ENCODE measurements at places on chromosomes 12 and 14. TPM values are rescaled to one million over a fixed set of nuclear protein-coding genes. Genes with fewer than 3 reads are reported as not detected.

GRCh38 chr12:121432740-121433480, 33.0 kb downstream of the RNF34 start:
- no peaks in the 10 kb centered on the region for H3K4me1 ChIP-seq
- H3K27me3 ChIP-seq: no peaks in the 10 kb centered on the region
- DNase-seq: no peak
- H3K36me3 ChIP-seq: no peaks in the 10 kb centered on the region

DNA sequence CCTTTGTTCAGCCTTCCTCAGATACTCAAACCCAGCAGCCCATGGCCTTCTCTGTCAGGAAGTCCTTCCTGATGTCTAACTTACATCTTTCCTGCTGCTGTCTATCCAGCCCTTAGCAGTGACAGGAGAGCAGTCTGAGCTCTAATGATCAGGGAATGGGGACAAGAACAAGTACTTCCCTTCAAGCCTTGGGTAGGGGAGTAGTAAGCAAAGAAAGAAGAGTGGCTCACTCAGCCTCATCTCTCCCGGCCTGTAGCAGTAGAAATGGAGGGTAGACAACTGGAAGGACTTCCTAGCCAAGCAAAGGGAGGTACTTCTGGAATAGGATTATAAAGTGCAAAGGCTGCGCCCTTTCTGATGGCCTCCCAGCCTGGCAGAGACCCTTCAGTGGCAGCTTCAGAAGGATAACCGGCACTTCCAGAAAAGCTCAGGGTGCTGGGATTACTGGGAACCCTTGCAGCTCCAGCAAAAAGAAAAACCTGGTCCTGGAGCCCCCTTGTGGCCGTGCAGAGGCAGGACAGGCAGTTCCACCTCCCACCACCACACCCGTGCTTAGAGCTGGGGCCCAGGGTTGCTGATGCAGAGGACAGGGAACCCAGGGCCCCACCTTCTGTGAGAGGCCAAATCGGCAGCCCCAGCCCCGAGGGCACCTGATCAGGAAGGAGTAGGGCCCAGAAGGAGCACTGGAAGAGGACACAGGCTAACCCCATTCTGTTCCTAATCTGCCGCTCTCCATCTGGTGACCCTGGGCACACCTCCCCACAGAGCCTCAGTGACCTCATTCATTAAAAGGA, 12.4 kb upstream of the SMUG1 start:
- no peaks in the 10 kb centered on the region for H3K27me3 ChIP-seq
- H3K4me3 ChIP-seq: no peak overlapping the region
- DNase-seq: peak; percentile 75

DNA sequence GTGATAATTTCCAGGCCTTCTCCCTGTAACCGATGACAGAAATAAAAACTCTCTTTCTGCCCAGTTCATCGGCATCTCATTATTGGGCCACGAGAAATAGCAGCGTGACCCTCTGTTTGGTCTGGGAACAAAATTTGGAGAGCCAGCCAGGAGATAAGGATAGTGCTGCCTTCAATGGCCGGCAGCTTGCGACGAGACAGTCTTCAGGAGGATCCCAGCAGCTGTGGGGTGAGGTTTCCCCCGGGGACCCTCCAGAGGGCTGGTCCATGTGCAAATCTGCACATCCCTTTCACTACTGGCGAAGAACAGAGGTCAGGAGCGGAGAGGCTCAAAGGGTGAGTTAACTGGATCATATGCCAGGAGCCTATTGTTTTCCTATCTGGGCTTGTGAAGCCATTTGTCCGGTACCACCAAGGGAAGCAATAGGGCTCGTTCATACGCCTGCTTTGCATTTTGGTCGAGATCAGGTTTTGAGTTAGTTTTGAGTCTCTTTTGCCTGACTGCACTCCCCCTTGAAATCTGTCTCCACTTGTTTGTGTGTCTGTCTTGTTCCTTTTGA, 4.8 kb downstream of the SLC39A2 start:
- no peaks in the 10 kb centered on the region for H3K4me1 ChIP-seq
- H3K27me3 ChIP-seq: no peaks in the 10 kb centered on the region
- no peak for DNase-seq

- H3K4me3 ChIP-seq: peak overlapping the region; percentile 82
- H3K27ac ChIP-seq: peak overlapping the region; percentile 96
- peaks cover 24% of the 10 kb centered on the region for H3K4me1 ChIP-seq
- H3K27me3 ChIP-seq: no peaks in the 10 kb centered on the region
These were observed 699 bp downstream of the MGAT2 start for GRCh38 chr14:49621114-49621881.

DNA sequence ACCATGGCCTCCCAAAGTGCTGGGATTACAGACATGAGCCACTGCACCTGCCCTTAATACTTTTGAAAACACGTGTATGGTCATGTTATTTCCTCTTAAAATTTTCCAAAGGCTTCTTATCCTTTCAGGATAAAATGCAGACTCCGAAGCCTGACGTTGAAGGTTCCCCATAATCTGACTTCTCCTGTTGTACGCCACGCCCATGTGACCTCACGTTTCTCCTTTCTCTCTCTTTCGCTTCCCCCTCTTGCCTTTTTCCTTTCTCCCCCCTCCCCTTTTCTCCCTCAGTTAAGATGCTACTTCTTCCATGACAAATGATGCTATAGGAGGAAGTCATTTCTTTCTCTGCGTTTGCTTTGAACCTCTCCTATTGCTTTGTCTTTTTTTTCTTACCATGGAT, 266.0 kb downstream of the FBXL14 start:
- H3K4me3 ChIP-seq: no peak overlapping the region
- no peaks in the 10 kb centered on the region for H3K27me3 ChIP-seq
- H3K4me1 ChIP-seq: no peaks in the 10 kb centered on the region
- no peak overlapping the region for H3K27ac ChIP-seq
- no peak for DNase-seq

- no peak overlapping the region for H3K27ac ChIP-seq
- no peaks in the 10 kb centered on the region for H3K4me1 ChIP-seq
- DNase-seq: no peak
- H3K36me3 ChIP-seq: no peaks in the 10 kb centered on the region
- no peak overlapping the region for H3K4me3 ChIP-seq
- no peaks in the 10 kb centered on the region for H3K27me3 ChIP-seq
These were observed 212.6 kb downstream of the TTC8 start for GRCh38 chr14:89037065-89037464.

DNA sequence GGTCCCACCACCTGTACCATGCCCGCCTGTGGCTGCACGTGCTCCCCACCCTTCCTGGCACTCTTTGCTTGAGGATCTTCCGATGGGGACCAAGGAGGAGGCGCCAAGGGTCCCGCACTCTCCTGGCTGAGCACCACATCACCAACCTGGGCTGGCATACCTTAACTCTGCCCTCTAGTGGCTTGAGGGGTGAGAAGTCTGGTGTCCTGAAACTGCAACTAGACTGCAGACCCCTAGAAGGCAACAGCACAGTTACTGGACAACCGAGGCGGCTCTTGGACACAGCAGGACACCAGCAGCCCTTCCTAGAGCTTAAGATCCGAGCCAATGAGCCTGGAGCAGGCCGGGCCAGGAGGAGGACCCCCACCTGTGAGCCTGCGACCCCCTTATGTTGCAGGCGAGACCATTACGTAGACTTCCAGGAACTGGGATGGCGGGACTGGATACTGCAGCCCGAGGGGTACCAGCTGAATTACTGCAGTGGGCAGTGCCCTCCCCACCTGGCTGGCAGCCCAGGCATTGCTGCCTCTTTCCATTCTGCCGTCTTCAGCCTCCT, 1.1 kb downstream of the INHBE start:
- H3K27ac ChIP-seq: no peak overlapping the region
- H3K36me3 ChIP-seq: no peaks in the 10 kb centered on the region
- H3K4me1 ChIP-seq: peaks cover 5% of the 10 kb centered on the region
- DNase-seq: no peak
- H3K27me3 ChIP-seq: no peaks in the 10 kb centered on the region

- H3K27me3 ChIP-seq: no peaks in the 10 kb centered on the region
- H3K27ac ChIP-seq: peak overlapping the region; percentile 32
- H3K36me3 ChIP-seq: no peaks in the 10 kb centered on the region
- H3K4me1 ChIP-seq: no peaks in the 10 kb centered on the region
- DNase-seq: no peak
These were observed 64.3 kb upstream of the STON2 start for GRCh38 chr14:81464253-81465002.

DNA sequence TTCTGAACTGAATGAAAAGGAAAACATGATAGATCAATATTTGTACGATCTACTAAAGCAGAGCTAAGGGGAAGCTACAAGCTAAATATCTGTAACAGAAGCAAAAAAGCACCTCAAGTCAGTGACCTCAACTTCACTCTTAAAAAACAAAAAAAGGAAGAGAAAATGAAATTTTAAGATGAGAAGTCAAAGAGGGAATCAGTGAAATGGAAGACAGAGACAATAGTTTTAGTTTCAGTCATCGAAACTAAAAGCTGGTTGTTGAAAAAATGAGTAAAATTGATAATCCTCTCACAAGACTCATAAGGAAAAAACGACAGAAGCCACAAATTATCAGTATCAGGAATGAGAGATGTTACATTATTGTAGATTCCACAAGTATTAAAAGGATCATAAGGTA, 11.9 kb upstream of the SLC2A13 start:
- no peak for DNase-seq
- no peaks in the 10 kb centered on the region for H3K4me1 ChIP-seq
- H3K27me3 ChIP-seq: no peaks in the 10 kb centered on the region
- no peak overlapping the region for H3K27ac ChIP-seq
- H3K36me3 ChIP-seq: no peaks in the 10 kb centered on the region

GRCh38 chr12:28232211-28232928, 42.1 kb downstream of the CCDC91 start:
- H3K4me3 ChIP-seq: no peak overlapping the region
- H3K36me3 ChIP-seq: no peaks in the 10 kb centered on the region
- no peaks in the 10 kb centered on the region for H3K27me3 ChIP-seq
- H3K4me1 ChIP-seq: no peaks in the 10 kb centered on the region

GRCh38 chr12:110200124-110200417, 75.9 kb downstream of the IFT81 start:
- H3K27ac ChIP-seq: no peak overlapping the region
- no peak overlapping the region for H3K4me3 ChIP-seq
- DNase-seq: no peak
- H3K36me3 ChIP-seq: peaks cover 11% of the 10 kb centered on the region
- no peaks in the 10 kb centered on the region for H3K27me3 ChIP-seq
- H3K4me1 ChIP-seq: no peaks in the 10 kb centered on the region

- no peak overlapping the region for H3K27ac ChIP-seq
- H3K4me1 ChIP-seq: no peaks in the 10 kb centered on the region
- no peak for DNase-seq
- no peaks in the 10 kb centered on the region for H3K27me3 ChIP-seq
- H3K36me3 ChIP-seq: no peaks in the 10 kb centered on the region
- no peak overlapping the region for H3K4me3 ChIP-seq
These were observed 94.4 kb downstream of the KCNK10 start for GRCh38 chr14:88228522-88229236.

GRCh38 chr14:99408286-99408970, 72.2 kb downstream of the SETD3 start:
- no peak for DNase-seq
- H3K27ac ChIP-seq: no peak overlapping the region
- H3K36me3 ChIP-seq: no peaks in the 10 kb centered on the region
- H3K27me3 ChIP-seq: no peaks in the 10 kb centered on the region
- H3K4me1 ChIP-seq: no peaks in the 10 kb centered on the region

GRCh38 chr12:1933342-1934051, 15.0 kb upstream of the CACNA2D4 start:
- H3K4me3 ChIP-seq: no peak overlapping the region
- DNase-seq: no peak
- H3K27me3 ChIP-seq: no peaks in the 10 kb centered on the region
- no peak overlapping the region for H3K27ac ChIP-seq

DNA sequence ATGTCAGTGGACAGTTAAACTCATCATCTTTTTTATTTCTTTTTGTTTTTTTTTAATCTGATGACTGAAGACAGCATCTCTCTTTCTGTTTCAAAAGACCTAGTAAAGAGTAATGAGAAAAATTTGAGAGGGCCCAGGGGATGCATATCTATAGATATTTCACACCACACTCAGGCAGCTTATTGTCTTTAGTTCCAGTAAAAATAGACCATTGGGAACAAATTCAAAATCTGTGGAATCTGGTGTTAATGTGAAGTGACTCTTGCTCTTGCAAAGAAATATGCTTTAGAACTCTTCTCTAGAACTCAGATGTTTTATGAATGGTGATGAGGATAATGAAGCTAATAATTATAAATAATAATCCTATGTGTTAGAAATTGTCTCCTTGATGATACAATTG, 214.5 kb upstream of the ATP2B1 start:
- H3K4me3 ChIP-seq: no peak overlapping the region
- no peak for DNase-seq
- no peaks in the 10 kb centered on the region for H3K36me3 ChIP-seq
- no peaks in the 10 kb centered on the region for H3K4me1 ChIP-seq
- no peaks in the 10 kb centered on the region for H3K27me3 ChIP-seq

GRCh38 chr12:7017870-7018349, 366 bp downstream of the LPCAT3 start:
- H3K4me1 ChIP-seq: peaks cover 16% of the 10 kb centered on the region
- no peaks in the 10 kb centered on the region for H3K36me3 ChIP-seq
- no peak for DNase-seq
- H3K4me3 ChIP-seq: peak overlapping the region; percentile 61
- peak overlapping the region; percentile 95 for H3K27ac ChIP-seq

- no peaks in the 10 kb centered on the region for H3K27me3 ChIP-seq
- no peaks in the 10 kb centered on the region for H3K36me3 ChIP-seq
- no peak overlapping the region for H3K27ac ChIP-seq
- peaks cover 11% of the 10 kb centered on the region for H3K4me1 ChIP-seq
- H3K4me3 ChIP-seq: no peak overlapping the region
These were observed 5.2 kb upstream of the ACADS start for GRCh38 chr12:120720234-120720986.

GRCh38 chr12:34207858-34208257, 185.6 kb downstream of the ALG10 start:
- no peak for DNase-seq
- no peak overlapping the region for H3K27ac ChIP-seq

The PLCZ1 gene
- total RNA-seq: not detected

The SGPP1 gene
- total RNA-seq: 11.8 TPM

DNA sequence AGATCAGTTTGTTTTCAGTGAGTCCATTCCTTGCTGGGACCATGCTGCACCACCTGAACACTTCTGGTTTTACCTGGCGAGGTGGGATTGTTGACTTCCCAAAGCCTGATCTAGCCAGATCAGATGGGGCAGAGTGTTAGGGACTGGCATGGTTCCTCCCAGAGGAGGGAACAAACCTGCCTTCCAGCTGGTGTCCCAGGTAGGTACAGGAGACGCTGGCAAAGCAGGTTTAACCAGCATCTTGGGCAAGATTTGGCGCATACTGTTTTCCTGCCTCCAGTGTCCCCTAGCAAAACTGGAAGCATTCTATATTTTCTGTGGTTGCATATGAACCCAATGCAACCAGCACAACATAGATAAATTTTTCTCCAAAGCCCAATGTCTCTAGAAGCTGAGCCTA, 14.6 kb upstream of the FOS start:
- H3K4me1 ChIP-seq: peaks cover 3% of the 10 kb centered on the region
- H3K27ac ChIP-seq: no peak overlapping the region
- H3K36me3 ChIP-seq: no peaks in the 10 kb centered on the region
- no peaks in the 10 kb centered on the region for H3K27me3 ChIP-seq

Measured in pancreas (tissue), 10 donors.